Prostate gland (tissue), 2 donors: ENCODE measurements at places on chromosomes 1 and 21.
A peak's percentile ranks its signal among the peaks of the same experiment; 100 is the strongest.

DNA sequence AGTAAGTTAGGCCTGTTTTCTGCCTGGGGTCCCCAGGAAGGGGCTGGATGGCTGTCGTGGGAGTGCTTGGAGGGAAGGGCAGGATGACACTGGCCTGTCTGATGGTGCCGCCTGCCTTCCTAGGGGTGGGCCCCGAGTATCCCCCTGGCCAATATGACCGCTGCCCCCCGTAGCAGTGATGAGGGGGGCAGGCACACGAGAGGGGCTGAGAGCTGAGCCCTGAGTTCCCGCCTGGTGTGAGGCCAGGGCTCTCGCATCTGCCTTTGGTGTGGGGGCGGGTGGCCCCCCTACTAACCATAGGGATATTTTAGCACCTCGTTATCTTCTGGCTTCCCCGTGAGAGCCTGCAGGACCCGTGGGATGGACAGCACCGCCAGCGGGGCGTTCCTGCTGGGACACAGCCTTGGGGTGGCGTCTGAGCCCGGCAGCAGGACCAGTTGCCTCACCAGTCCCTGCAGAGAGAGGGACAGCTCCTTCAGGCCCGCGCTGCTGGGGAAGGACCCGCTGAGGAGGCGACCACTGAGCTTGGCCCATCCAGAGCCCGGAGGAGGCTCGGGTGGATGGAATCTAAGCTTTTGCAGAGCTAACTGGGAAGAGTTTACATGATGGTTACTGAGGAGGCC, 10.4 kb downstream of the KRTAP10-1 start:
- no peak for DNase-seq

- no peak for DNase-seq
These were observed 15.9 kb downstream of the LZIC start for GRCh38 chr1:9927259-9927658.

DNA sequence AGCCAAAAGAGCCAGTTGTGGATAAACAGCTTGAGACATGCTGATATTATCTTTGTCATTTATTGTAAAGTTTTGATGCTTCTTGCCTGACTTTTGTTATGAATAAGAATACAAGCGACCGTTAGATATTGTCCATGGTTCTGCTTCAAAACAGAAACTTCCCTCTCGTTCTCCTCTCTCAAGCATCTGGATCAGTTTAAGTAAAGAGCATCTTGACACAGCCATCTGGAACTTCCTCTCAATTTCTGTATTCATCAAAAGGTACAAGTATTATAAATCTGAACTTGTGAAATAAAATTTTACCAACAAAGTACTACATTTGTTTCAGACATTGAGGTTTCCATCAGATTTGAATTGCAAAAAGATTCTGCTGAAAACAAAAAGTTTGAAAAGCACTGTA, 36.4 kb upstream of the CLDN14 start:
- no peak for DNase-seq

DNA sequence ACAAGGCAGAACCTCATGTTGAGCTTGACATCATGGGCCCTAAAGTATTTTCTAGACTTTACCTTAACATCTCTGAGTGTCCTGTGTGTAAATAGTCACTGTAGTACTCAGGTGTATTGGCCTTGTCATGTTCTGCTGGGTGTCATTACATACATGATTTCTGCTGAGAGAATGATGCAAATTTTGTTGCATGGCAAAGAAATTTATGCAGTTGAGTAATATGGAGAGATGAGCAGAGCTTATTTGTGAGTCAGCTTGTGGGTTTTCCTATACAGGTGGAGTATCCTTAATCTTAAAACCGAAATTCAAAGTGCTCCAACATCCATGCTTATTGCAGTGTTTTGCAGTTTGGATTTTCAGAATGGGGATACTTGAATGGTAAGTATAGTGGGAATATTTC, 36.6 kb downstream of the RGL1 start:
- no peak for DNase-seq

- no peak for DNase-seq
These were observed 77.3 kb upstream of the KCNJ15 start for GRCh38 chr21:38179511-38179910.

DNA sequence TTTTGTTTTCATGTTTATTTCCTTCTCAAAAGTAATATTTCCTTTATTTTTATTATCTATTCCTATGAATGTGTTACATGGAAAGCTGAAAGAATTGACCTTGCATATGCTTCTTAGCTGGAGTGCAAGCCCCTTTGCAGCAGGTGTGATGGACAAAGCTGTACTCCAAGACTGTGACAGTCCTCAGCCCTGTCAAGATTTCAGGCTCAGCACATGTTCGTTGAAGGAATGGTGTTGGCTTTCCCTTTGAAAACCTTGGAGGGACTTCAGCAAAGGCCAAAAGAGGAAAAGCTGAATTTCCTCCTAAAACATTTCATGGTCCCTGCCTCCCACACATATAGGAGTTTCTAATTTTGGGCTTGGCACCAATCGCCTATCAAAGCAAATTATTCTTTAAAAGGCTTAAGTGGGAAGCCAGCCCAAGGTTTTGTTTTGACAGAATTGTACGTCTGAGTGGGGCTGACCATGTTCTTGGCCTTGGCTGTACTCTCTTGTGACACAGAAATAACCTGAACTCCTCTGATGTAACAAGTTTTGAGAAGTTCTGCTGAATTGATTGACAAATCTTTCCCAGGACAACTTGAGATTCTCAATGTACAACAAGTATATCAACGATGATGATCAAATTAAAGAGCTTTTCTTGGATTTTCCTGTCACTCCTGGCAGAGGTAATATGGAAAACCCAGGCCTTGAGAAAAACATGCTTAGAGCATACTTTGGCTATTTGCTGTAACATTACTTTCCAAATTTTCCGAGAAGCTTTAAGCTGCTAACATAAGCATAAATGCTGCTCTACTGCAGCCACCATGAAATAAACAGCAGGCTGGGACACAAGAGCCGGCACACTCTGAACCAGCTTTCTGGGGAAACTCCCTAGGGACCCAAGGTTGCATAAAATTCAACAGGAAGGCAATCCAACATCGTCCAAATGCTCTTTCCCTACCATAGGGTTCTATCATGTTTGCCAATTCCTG, 135.7 kb upstream of the ZNF648 start:
- DNase-seq = no peak

DNA sequence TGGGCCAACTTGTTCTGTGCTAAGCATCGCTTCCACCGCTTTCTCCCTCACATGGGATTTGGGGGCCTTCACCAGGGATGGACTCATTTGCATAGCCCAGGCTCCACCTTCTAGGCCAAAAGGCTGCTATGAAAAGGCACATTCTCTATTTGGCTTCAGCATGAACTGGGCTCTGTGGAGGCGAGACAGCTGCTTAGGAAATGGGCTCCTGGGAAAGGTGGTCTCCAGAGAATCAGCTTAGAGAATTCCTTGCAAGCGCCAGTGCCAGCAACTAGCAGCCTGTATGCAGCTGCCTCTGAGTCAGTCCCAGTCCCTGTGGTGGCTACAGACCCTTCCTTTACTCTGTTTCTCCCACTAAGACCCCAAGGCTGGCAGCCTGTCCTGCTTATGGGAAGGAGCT, 214.5 kb downstream of the HIVEP3 start:
- DNase-seq = no peak

DNA sequence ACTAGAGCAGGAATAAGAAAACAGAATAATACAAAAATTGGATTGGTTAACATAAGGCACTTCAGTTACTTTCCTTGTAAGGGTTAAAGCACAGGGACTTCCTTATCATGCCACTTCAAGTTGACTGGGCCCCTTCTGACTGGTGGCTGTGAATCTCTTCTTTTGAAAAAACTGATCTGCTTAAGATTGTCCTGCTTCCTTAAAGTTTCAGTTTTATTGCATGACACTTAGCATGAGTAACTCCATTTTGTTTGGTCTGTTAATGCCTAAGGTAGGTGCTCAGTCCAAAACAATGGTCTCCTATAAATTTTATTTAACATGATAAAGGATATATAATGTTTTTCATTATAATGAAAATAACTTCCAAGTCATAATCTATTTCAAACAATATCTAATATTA, 37.6 kb downstream of the UBE2U start:
- DNase-seq = no peak

DNA sequence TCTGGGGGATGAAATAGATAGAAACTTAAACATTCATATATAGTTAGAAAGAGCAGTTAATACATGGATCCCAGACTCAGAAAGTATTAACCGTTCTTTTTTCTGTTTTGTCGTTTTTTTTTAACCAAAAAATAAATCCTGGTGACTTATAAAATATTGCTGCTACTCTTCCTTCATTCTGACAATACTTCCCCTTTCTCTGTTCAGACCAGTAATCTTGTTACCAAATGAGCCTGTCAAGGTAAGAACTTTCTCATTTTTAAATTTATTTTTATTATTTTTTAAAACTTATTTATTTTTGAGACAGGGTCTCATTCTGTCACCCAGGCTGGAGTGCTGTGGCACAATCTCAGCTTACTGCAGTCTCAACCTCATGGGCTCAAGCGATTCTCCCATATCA, 13.7 kb downstream of the PTPN22 start:
- no peak for DNase-seq

GRCh38 chr1:65372557-65372956, 47.9 kb upstream of the LEPR start:
- DNase-seq = no peak

GRCh38 chr1:157181258-157181657, 43.1 kb upstream of the ETV3 start:
- DNase-seq = no peak

DNA sequence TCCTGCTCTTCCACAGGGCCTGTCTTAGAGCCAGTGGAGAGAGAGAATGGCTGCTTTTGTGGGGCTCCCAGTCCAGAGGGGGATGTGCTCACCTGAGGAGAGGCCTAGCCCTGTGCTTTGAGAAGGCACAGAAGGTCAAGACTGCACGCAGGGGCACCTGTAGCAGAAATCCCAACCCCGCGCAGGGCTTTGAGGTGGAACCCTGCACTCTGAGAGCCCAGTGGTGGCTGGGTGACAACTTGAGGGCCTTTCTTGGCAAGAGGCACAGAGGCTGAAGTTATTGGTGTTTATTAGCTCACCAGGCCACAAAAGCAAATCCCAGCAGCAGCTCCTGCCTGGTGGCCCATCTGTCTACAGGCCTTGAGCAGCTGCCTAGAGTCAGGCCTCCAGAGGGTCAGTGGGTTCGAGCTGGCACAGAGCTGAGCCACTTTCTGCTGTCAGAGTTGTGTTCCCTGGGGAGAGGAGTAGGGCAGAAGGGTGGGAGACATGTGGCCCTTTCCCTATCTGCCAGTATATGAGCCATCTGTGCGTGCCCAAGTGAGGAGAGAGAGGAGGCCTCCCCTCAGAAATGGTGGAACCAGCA, 31.4 kb downstream of the SZRD1 start:
- DNase-seq = no peak

DNA sequence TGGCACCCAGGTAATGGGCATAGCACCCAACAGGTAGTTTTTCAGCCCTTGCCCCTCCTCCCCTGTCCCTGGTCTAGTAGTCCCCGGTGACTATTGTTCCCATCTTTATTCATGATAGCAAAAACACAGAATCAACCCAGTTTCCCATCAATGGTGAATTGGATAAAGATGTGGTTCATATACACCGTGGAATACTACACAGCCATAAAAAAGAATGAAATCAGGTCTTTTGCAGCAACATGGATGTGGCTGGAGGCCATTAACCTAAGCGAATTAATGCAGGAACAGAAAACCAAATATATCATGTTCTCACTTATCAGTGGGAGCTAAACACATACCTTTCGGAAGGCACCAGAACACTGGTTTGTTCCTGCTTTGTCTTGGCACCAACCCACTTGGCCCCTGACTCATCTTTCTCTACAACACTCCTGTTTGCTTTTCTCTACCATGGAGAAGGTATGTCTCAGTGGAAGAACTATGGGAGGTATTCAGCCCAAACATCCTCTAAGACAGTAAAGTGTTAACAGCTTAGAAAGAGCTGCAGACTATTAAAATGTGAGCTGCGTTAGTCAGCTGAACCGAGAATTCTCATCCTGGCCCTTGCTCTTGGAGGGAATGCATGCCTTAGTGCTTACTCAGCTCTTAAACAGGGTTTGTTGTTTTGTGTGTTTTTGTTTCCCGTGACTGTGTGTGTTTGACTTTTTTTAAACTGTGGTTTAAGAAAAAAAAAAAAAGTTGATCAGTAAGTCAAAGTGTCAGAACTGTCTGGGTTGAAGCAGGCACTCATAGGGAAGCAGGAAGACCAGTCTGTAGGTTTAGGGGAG, 203.0 kb downstream of the TOMM20 start:
- DNase-seq = peak; percentile 50

DNA sequence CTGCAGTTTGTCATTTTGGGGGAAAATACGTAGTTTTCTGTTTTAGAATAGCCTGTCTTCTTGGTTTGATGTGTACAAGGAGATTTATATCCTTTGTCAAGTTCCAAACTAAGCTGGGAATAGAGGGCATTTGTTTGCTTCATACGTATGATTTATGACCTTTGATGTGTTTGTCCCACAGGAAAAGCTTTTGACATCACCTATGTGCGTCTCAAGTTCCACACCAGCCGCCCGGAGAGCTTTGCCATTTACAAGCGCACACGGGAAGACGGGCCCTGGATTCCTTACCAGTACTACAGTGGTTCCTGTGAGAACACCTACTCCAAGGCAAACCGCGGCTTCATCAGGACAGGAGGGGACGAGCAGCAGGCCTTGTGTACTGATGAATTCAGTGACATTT, 79.9 kb downstream of the LAMC1 start:
- DNase-seq = peak; percentile 58

DNA sequence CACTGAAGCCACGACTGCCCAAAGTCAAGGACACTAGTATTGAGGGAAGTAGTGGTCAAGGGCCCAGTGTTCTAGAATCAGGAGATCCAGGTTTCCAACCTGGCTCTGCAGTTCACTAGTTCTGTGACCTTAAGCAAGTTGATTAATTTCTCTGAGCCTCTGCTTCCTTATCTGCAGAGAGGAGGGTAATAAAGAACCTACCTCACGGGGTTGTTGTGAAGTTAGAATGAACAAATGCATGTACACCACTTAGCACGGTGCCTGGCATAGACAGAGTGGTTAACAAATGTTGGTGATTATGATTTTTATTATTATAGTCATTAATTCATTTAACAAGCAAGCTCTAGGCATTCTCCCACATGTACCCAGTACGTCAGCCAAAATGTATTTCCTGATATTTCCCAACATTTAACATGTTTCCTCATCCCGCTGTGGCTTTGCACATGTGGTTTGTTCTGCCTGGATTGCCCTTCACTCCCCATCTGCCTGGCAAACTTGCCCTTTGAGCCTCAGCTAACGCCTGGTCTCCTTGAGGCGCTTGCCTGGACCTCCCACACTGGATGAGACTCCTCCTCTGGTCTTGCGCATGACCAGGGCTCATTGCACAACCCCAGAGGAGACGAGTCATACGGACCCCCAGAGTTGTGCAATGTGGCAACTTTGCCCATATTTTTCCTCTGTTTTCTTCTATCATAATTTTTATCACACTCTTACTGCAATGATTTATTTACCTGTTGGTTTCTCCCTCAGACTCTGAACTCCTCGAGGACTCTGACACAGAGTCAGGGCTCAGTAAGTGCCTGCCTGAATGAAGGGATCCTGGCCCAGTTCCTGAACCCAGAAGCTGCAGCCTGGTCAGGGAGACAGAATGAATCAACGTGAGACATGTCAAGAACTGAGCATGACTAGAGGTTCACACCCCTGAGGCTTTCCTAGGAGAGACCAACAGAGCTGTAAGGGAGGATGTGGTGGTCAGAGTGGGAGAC, 20.7 kb upstream of the MFSD2A start:
- peak; percentile 42 for DNase-seq

- no peak for DNase-seq
These were observed 22.3 kb downstream of the RRP1B start for GRCh38 chr21:43681650-43682049.
